ENCODE measurements at places on chromosomes 1 and 21. TPM values are rescaled to one million over a fixed set of nuclear protein-coding genes. Genes with fewer than 3 reads are reported as not detected.

FALEC gene
- not detected for total RNA-seq

CATSPERE gene
- total RNA-seq = not detected

GJA4 gene
- total RNA-seq = not detected

POLR3C gene
- 22.8 TPM for total RNA-seq

SPRR2B gene
- not detected for total RNA-seq

HPCAL4 gene
- total RNA-seq = not detected

LCE2B gene
- total RNA-seq = not detected

BMP8A gene
- not detected for total RNA-seq

HIVEP3 gene
- 15.0 TPM for total RNA-seq

CNR2 gene
- 3.4 TPM for total RNA-seq

ANXA9 gene
- not detected for total RNA-seq

SPRR3 gene
- total RNA-seq = not detected

FAM3B gene
- 2.4 TPM for total RNA-seq

COL11A1 gene
- not detected for total RNA-seq

KRTAP11-1 gene
- not detected for total RNA-seq

KDF1 gene
- 11.6 TPM for total RNA-seq

WDR47 gene
- 6.7 TPM for total RNA-seq

TCHHL1 gene
- not detected for total RNA-seq

CD164L2 gene
- not detected for total RNA-seq

GUCA2B gene
- 116 TPM for total RNA-seq

RNF186 gene
- total RNA-seq = 79.7 TPM

MACO1 gene
- total RNA-seq = 24.9 TPM

CYP4B1 gene
- 2.4 TPM for total RNA-seq

SLC5A9 gene
- not detected for total RNA-seq

COL6A1 gene
- 485 TPM for total RNA-seq

KLHDC8A gene
- total RNA-seq = 0.41 TPM

ETV3 gene
- 3.4 TPM for total RNA-seq

KCNAB2 gene
- total RNA-seq = 25.4 TPM

STX12 gene
- 11.3 TPM for total RNA-seq

FAM151A gene
- 5.2 TPM for total RNA-seq

CLCA2 gene
- 1.1 TPM for total RNA-seq

NBPF10 gene
- 2.7 TPM for total RNA-seq

BCAR3 gene
- total RNA-seq = 37.4 TPM

KCNT2 gene
- total RNA-seq = 1.7 TPM

GNG12 gene
- total RNA-seq = 180 TPM

C1QB gene
- 128 TPM for total RNA-seq

TNNT2 gene
- total RNA-seq = not detected

KIAA0040 gene
- total RNA-seq = 35.5 TPM

AMY1B gene
- not detected for total RNA-seq

MYOCOS gene
- not detected for total RNA-seq

COL16A1 gene
- total RNA-seq = 135 TPM

TFF2 gene
- not detected for total RNA-seq

TMEM81 gene
- 3.7 TPM for total RNA-seq

SPRR2G gene
- not detected for total RNA-seq

SLC5A3 gene
- total RNA-seq = 32.6 TPM
